ENCODE measurements at places on chromosomes 7 and 10.

GRCh38 chr7:74105992-74106391 is 22.4 kb downstream of the LIMK1 start:
- no peak for DNase-seq

- DNase-seq, result no peak
Measured at GRCh38 chr10:123017421-123018165, 8.8 kb downstream of the ACADSB start.

GRCh38 chr10:103747193-103747865 is 108.0 kb downstream of the SH3PXD2A start:
- no peak for DNase-seq

DNA sequence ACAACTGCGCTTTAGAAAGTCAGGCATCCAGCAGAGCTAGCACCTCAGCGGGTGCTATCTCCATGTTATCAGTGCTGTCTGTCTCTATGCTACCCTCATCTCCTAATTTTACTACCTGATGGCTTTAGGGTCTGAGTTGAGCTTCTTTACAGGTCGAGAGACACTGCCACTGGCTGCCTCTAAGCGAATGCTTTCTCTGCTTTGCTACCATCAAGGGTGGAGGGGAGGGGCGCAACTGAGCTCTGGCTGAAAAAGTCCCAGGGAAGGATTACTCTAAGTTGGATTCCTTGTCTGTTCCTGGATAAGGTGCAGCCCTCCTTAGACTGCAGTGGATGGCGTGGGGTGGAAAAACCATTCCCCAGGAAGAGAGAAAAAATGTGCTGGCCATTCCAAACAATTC is 105.7 kb downstream of the CDK14 start:
- DNase-seq, result no peak

DNA sequence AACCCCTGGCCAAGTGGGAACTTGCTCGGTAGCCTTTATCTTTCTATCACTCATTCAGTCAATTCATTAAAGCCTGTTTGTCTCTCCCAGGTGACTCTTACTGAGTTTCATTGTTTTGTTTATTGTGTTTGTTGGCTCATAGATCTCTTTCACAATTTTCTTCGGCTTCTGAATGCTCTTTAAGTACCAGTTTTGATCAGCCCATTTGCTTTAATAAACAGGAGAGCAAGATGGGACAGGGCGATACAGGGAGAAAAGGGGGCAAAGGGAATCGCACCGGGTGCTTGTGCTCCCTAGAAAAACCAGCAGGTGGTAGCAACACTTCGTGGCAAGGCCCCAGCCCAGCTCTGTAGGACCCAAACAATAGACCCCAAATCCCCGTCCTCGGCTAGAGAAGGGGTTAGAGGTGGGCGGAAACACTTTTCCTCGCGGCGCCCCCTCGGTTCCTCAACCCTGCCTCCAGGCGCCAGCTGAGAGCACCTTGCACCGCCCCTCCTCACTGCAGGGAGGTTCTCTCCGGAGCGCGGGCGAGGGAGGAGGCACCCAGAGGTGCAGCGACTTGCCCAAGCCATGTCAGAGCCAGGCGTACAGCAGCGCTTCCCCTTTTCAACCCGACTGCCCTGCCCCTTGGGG is 1.0 kb upstream of the EPHB6 start:
- peak; percentile 40 for DNase-seq

DNA sequence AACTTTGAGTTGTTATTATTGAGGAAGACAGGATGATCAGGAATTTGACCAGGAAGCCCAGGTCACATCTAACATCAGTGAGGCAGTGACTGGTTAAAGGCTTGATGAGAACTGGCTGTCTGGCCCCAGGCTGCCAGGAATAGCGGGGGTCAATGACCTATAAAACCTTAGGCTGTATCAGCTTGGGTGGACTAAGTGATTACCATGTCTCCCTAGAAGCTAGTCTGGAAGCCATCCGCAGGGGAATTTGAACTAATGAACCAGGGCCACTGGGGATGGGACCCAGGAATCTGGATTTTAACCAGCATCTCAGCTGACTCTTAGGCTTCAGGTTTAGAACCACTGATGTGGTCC is 56.6 kb downstream of the BPGM start:
- no peak for DNase-seq

DNA sequence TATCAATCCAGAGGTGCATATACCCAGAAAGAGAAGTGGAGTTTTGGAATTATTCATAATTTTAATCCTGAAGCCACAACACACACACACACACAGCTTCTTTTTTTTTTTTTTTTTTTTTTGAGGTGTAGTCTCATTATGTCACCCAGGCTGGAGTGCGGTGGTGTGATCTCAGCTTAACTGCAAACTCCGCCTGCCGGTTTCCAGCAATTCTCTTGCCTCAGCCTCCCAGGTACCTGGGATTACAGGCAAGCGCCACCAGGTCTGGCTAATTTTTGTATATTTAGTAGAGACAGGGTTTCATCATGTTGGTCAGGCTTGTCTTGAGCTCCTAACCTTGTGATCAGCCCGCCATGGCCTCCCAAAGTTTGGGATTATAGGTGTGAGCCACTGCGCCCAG is 35.4 kb downstream of the TET1 start:
- no peak for DNase-seq

DNA sequence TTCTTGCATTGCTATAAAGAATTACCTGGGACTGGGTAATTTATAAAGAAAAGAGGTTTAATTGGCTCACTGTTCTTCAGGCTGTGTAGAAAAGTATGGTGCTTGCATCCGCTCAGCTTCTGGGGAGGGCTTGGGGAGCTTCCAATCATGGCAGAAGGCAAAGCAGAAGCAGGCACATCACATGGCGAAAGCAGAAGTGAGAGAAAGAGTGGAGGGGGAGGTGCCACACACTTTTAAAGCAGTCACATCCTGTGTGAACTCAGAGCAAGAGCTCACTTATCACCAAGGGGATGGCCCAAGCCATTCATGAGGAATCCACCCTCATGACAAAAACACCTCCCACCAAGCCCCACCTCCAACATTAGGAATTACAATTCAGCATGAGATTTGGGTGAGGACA is 303.5 kb downstream of the OTUD1 start:
- DNase-seq, result no peak

GRCh38 chr7:44373418-44373740 is 48.0 kb upstream of the CAMK2B start:
- no peak for DNase-seq

DNA sequence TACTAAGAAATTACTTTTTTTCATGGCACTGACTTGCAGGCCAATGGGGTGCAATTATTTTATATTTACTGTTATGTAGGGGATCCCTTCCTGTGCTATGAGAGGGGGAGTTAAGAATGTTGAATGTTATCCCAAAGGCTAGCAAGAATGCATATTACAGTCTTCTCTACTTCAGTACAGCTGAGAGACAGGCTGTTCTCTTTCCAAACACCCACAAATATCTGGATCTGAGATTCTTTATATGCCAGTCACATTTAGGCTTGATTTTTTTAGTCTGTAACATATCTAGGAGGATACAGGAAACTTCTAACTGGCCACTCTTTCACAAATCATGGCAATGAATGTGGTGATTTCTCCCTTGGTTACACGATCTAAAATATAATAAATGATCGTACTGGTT is 266.4 kb upstream of the FZD8 start:
- no peak for DNase-seq

DNA sequence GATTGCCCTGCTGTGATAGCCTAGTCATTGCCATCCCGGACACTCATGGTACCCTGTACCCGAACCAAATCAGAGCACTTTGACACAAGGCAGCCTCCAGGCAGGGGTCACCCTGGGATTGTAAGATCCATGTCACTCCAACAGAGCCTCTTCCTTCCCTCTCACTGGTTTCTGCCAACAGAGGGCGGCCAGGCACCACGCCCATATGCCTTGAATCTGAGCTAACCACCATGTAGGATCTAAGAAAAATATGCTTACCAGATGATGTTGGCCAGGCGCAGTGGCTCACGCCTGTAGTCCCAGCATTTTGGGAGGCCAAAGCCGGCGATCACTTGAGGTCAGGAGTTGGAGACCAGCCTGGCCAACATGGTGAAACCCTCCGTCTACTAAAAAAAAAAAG is 389.2 kb upstream of the KLF6 start:
- no peak for DNase-seq

- no peak for DNase-seq
Measured at GRCh38 chr10:114313866-114314265, 74.8 kb downstream of the VWA2 start.

- no peak for DNase-seq
Measured at GRCh38 chr7:50923476-50923875, 140.8 kb upstream of the GRB10 start.

DNA sequence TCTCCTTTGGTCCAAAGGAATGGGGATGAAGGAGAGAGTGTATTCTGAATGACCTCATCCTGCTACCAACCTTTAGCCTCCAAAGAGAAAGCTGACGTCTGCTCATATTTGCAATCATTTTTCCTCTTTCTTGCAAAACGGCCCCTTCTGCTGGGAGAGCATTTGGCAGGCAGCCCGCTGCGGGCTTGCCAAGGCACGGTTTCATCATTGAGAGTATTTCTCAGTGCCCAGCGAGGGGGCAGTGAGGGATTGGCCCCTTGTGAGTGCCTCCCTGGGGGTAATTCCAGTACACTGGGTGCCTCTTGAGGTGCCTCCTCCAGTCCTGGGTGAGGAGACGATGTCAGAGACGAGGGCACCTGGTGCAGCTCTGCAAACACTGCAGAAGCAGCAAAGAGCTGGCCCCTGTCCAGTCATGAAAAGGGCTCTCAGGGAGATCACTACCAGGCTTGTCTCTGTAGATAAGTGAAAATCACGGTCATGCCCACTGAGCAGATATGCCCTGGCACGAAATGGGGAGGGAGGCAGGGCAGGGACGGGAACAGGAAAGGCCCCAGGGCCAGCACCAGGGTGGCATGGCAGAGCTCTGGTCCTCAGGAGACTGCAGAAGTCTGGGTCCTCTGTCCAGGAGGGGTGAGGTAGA is 48.7 kb upstream of the SHH start:
- DNase-seq, result no peak

GRCh38 chr10:132660385-132660784 is 122.8 kb downstream of the INPP5A start:
- no peak for DNase-seq

DNA sequence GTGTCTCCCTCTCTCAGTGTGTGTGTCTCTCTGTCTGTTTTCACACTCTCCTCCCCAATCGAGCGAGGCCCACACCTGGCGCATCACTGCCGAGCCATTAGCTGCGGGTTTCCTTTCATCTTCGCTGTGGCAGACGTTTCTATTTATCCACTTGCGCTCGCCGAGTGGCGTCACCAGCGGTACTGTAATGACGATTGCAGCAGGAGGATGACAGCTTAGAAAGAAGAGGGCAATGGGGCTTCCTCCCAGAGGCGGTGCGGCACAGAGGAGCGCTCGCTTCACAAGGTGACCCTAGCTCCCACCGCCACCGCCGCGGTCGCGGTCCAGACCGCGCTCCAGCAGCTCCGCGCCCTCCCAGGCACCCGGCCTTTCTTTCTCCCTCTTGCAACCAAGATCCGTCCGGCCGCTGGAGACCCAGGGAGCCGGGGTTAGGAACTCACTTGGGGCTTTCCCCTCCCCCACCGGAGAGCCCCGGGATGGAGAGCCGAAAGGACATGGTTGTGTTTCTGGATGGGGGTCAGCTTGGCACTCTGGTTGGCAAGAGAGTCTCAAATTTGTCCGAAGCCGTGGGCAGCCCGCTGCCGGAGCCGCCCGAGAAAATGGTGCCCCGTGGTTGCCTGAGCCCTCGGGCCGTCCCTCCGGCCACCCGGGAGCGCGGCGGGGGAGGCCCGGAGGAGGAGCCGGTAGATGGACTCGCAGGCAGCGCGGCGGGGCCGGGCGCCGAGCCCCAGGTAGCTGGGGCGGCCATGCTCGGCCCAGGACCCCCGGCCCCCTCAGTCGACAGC is at the start of gene EVX1:
Gene EVX1, plus strand, starts transcription at position 248 of the 785 bp plus-strand sequence. Its CDS starts 229 bp downstream, at position 477.
- DNase-seq, result peak; percentile 12

GRCh38 chr10:42985436-42986316 is 91.2 kb upstream of the RET start:
- DNase-seq, result no peak

DNA sequence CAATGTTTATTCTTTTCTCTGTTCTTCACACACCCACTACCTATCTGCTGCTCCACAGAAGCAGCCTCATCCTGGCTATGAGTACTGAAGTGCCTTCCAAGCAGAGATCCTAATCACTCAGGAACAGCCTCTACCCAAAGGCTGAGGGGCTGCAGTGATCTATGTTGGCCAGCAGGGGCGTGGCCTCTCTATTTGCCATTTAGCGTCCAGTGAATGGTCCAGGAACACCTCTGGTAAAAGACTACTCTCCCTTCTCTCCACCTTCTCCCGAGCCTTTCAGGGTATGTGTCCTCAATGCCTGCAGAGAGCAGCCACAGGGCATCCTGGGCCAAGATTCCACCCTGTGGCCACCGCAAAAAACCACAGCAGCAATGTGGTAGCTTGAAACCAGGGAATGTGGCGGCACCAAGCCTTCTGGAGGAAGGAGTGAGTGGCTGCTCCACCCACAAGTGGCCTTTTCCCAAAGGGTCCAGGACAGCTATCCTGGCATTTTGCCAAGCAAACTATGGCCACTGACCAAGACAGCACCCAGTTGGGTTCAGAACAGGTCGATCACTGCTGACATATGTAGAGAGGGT is 70.9 kb downstream of the SYPL1 start:
- DNase-seq, result no peak

GRCh38 chr10:86139066-86139657 is 227.4 kb downstream of the GRID1 start:
- DNase-seq, result no peak

DNA sequence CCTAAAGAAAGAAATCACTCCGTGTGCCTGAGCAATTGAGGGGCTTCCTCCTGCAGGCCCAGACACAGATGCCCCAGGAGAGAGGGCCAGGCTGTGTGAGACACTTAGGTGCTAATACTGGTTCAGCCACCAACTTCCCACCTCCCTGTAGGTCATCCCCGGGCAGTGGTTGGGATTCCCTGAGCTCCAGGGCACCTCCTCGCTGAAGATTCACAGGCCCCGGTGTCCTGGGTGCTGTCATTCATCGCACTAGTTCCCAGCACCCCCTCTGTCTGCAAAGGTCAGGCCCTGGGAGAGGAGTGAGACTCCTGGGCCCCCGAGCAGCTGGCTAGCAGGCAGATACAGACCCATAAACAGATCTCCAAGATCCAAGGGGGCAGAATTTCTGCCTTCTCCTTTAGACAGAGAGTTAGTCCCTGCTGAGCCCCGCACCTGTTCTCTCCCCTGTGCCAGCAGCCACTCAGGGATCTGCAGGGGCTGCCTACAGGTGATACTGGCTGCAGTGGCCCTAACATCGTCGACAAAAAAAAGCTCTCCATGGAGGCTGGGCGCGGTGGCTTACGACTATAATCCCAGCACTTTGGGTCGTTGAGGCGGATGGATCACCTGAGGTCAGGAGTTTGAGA is 38.2 kb upstream of the GTF2I start:
- no peak for DNase-seq

Data from activated CD4-positive, CD25-positive, alpha-beta regulatory T cell (primary cell).